ENCODE measurements at places on chromosomes 16 and 17.

DNA sequence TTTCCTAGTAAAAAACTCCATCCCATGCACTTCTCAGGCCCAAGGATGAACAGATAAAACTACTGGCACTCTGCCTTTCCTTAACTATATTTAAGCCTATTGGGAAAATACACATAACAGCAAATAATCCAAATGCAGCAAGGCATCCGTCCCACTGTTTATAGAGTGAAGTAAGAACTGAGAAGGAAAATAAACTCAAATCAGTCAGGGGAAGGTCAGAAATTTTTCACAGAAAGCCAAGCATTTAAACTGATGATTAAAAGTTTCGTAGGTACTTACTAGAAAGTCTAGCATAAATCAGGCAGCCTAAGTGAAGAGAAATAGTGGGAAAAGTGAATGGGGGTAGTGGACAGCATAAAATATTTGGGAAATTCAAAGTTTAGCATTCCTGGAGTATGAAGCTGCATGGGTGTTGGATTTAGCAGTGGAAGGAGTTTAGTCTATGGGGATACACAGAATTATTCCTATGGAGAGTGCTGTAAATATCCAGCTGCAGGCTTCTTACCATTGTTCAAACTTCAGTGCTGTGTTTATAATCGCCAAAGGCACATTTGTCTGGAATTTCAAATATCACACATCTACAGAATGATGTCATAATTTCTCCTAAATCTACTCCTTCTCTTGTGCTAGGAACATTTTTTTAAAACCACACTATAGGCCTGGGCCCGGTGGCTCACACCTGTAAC, 1131.0 kb upstream of the GOT2 start:
- no peak for DNase-seq

DNA sequence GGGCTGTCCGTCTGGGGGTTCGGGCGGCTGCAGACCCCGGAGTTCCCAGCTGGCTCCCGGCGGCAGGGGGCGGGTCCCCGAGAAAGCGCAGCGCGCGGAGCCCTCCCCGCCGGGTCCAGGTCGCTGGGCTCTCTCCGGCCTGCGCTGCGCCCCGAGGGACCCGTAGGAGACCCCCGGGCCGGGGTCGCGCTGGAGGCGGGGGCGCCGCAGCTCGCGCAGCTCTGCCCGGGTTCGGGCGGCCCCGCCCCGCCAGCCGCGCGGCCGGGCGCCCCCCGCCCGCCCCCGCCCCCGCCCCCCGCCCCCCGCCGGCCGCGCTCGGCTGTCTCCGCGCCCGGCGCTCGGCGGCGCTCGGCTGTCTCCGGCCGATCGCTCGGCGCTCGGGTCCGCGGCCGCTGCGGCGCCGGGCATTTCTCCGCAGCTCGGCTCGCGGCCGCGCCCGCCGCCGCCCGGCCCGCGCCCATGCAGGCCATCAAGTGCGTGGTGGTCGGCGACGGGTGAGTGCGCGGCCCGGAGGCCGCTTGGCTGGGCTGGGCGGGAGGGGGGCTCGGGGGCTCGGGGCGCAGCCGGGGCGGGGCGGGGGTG, at the start of gene RAC3:
RAC3 (plus strand) TSS at position 376 of the 582 bp plus-strand sequence; CDS start at position 460, 84 bp downstream.
- no peak for DNase-seq

DNA sequence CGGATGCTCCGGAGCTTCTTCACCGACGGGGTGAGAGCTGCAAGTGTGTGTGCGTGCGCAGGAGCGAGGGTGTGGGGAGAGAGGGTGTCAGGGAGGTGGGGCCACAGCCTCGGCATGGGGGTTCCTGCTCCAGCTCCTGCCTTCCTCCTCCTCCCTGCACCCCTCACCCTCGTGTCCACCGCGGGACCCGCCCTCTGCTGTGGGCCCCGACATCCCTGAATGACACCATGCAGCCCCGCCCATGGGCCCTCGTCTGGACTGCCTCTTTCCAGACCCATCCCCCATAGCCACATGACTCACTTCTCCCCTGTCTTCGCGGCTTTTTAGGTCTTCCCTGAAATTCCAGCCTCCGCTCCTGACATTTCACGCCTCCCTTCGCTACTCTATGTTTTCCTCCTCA, 41.6 kb downstream of the ARHGAP23 start:
- no peak for DNase-seq

DNA sequence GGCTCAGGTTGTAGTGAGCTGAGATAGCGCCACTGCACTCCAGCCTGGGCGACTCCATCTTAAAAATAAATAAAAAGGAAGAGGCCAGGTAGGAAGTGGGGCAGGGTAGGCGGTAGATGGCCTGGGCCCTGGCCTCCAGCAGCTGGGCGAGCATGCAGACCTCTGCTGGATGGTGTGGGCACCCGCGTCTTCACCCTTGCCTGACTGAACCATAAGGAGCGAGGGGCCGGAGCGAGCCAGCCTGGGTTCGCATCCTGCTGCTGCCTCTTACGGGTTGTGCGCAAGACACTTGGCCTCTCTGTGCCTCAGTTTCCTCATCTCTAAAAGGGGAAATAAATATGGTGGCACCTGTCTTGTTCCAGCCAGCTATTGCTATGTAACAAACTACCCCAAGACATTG, 146.1 kb upstream of the GSE1 start:
- no peak for DNase-seq

DNA sequence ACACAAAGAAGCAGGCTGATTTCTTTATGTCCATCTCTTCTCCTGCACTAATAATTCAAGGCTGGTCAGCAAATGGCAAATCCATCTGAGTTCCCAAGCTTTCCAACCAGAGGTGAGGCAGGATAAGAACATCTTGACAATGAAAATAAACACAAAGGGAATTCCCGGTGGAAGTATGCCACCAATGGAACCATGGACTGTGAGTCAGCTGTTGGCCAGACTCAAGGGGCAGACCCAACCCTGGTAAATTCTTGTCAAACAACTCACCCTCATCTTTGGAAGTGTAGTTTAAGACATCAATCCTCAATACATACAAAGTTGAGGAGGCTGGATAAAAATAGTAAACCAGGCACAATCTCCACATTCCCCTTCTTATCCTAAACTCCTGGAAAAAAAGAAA, 74.3 kb upstream of the CES5A start:
- DNase-seq: no peak

DNA sequence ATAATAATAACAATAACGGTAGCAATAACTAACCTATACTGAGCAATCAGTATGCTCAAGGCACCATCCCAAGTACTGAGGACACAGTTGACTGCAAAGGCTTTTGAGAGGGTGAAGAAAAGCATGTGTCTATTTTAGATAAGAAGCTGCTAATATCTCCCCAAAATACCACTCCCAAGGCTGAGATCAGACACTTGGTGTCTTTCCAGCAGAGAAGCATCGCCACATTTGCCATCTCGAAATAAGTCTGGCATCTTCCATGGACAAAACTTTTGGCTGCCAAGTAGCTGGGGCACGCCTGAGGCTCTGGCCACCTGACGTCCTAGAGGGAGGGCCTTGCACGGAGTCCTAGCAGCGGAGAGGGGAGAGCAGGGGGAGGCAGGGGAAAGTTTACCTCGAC, 39.0 kb downstream of the ZNF423 start:
- no peak for DNase-seq

GRCh38 chr16:83887080-83887479, 11.8 kb upstream of the MLYCD start:
- no peak for DNase-seq

DNA sequence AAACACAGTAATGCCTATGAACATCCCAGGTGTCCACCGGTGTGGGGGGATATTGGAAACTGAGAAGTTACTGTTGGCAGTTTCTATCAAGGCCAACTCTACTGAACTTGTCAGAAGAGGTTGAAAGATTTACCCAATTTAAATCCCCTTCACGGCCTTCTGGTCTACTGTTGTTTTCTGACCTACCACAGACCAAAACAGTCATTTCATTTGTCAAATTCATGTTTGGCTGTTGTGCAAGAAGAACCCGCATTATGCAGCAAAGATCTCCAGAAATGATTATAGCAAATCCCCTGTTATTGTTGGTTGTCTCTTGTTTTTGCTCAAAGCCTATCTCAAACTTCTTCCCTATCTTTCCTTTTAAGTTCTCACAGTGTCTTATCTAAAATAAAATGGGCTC, 73.1 kb upstream of the MAF start:
- no peak for DNase-seq

DNA sequence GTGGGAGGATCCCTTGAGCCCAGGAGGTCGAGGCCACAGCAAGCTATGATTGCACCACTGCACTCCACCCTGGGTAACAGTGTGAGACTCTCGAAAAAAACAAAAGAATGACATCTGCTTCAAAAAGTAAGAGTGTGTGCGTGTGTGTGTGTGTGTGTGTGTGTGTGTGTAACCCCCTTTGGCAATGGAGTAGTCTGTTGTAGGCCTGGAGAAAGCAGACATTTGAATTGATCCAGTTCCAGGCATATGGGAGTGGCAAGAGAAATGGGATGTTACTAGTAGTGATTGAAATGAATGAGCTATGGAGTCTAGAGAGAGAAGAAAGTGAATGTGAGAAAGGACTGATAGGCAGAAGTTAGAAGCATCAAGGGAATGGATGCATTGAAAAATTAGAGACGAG, 9.9 kb downstream of the CASC3 start:
- DNase-seq: no peak

DNA sequence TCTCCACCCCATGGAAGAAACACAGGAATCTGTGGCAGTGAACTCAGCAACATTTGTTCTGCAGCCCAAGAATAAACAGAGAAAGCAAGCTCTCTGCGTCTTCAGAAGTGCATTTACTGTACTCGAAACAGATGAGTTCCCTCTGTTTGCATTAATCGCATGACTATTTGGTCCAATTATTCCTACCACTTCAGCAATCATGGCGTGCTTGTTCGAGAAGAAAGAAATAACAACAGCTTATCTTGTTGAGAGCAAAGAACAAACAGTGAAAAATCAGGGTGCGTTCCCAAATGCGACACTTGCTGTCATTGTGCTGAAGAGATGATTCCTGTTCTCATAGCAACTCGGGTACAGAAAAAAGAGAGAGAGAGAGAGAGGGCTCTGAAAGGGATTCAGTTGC, 445.3 kb upstream of the MAF start:
- no peak for DNase-seq

DNA sequence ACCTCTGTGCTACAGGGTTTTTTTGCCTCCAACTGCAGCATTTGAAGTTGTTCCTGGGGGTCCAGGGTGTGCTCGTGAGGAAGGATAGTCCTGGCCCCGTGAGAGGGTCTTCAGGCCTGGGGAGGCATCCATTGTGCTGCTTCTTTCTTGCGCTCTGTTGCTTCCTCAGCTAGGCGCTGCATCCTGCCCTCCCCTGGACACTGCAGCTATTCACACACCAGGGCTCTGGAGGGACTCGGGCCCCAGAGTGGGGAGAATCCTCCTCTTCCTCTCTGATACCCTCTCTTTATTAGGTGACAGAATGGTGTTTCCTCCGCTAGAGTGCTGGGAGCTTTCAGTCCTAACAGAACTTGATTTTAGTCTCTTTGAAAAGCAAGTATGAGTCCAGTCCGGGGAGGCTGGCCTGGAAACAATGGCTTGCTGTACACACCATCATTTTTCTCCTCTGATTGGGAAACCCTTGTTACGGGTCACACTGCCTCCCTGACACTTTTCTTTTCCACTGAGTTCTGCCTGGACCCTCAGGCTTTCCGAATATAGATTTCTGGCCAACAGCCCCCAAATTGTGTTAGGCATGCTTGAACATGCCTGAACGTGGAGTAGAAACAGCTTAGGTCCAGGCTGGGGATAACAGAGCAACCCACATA, 81.4 kb upstream of the ELAC2 start:
- no peak for DNase-seq

- no peak for DNase-seq
Observed at GRCh38 chr17:80922580-80923160, 69.0 kb upstream of the CHMP6 start.

GRCh38 chr17:69913616-69914015, 161.4 kb upstream of the KCNJ16 start:
- DNase-seq: no peak

DNA sequence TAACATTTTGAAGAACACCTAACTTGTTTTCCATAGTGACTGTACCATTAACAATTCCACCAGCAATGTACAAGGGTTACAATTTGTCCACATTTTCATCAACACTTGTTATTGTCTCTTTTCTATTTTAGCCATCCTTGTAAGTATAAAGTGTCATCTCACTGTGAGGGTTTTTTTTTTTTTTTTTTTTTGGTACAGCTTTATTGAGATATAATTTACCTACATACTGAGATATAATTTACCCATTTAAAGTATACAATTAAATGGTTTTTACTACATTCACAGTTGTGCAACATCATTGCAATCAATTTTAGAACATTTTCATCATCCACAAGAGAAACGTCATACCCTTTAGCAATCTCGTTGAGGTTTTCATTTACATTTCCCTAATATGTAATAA, 17.9 kb upstream of the TMIGD1 start:
- no peak for DNase-seq

DNA sequence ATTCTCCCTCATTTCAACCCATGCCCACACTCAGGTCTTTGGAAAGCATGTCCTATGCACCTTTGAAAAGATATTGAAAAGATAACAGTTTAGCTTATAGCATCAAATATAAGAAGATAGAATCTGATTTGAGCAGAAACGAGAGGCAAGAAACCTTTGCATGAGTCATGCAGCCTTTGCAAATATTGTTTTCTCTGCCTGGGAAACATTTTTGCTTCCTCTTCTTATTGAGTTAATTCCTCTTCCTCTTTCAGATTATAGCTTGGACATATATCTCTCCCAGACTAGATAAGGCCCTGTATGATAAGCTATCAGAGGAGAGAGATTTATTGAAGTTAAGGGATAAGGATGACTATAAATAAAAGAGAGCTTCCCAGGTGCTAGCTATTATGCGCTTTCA, 46.1 kb upstream of the KCNJ2 start:
- DNase-seq: no peak

Measured in naive thymus-derived CD8-positive, alpha-beta T cell (primary cell).